ENCODE measurements at places on chromosomes 2 and 18.

GRCh38 chr2:100041385-100041784 lies 101.0 kb downstream of the AFF3 start:
- no peak for DNase-seq

DNA sequence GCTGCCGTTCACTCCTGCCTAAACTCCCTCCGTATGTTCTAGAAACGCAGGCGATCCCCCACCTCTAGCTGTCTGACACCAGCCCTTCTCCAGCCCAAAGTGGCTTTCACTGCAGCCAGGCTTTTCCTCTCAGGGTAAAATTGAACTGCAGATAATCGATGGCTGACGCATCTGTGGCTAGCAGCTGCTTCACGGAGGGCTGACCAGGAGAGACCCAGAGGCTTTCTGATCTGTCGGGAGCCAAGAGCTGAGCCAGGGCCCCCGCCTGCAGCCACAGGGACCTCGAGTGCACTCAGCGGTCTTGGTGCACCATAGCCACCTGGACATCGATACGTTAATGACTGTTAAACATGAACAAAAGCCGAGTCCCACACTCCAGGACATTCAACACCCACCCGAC lies 107.5 kb downstream of the MBP start:
- no peak for DNase-seq

GRCh38 chr2:119387381-119388129 lies 20.8 kb downstream of the DBI start:
- no peak for DNase-seq

DNA sequence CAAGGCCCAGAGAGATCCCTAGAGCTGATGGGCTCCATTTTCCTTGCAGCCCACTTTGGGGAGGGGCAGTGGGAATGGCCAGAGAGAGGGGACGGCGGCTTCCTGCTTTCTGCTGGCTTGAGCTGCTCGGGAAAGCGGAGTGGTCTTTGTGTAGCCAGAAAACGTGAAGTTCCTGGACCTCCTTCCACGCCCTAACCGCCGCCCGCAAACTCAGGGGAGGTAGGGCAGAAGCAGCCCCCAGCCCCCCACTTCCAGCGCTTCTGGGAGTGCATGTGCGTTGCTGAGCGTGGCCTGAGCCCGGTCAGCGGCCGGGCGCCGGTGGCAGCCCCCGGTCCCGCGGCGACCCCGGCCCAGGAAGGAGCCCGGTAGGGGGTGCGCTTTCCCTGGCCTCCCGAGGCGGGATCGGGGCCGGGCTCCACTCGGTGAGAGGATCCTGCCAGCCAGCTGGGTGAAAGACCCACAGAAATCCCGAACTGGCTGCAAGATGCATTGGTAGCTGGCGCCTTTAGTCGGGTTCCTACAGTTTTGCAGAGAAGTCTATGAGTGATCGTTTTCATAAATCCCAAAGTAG lies 25.3 kb upstream of the BOD1L2 start:
- no peak for DNase-seq

DNA sequence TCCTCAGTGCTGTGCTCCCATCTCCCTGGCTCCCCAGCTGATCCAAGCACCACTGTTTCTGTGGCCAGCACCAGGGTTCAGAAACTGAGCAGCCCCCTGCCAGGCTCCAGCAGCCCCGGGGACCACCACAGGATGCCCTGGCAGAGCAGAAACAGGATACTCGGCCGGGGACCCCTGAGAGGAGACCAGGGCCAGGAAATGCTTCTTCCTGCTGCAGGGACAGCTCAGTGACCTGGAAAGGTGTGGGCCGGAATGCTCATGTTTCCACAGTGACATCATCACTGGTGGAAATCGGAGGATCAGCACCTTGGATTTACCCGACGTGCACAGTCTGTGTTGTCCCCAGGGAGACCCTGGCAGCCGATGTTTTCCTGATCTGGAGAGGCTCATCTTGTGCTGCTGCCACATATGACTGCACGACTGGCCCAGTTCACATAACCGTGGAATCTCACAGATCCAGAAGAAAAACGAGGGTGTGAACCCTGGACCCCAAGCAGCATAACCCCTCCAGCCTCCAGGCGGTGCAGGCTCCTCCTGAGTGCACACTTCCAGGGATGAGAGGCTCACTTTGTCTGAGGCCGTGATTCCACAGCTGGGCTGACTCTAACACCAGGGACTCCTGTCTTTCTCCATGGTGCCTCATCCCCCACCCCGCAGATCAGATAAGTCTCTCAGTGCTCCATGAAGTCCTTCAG lies 58.0 kb downstream of the DDX1 start:
- no peak for DNase-seq

- no peak for DNase-seq
Measured at GRCh38 chr18:48765053-48765452, 185.7 kb downstream of the SMAD7 start.

DNA sequence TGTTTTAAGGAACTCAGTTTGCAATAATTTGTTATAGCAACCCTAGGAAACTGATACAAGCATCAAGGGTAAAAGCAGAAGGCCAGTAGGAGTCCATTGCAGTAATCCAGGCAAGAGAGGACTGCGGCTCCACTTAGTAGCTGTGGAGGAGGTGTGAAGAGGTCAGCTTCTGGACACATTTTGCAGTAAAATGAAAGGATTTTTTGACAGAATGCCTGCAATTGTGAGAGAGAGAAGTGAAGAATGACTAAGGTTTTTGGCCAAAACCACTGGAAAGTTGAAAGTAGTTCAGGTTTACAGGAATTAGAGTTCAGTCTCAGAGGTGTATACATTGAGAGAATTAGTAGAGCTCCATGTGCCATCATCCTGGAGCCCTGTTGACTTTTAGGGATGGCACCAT lies 129.5 kb downstream of the RHBDD1 start:
- DNase-seq: no peak

DNA sequence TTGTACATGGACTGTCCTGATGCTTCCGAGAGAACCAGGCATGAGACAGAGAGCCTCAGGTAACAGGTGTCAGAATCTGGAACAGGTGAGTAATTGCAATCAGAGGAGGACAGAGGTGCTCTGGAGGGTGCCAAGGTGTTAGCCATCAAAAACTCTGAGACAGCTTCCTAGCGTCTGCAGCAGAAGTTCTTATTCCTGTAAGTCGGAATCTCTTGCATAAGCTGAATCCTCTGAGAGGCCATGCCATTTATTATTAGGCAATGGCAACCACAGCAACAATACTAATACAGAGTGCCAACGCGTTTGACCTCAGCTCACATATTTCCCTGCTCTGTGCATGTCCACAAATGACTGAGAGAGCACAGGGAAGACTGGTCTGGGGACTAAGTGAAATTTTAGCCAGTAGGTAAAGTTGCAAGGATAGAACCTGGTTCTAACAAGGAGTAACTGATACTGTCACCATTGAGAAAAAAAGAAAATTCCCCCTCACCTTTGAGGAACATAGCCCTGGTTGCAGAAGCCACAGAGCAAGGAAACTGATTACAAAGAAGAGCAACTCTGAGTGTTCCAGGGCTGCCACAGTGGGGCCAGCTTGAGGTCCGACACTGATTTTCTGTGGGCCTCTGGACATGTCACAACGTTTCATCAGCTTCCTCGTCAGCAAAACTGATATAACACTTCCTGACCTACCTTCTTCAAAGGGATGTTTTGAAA lies 55.1 kb upstream of the ACSL3 start:
- no peak for DNase-seq
